Kidney epithelial cell (primary cell): ENCODE measurements at places on chromosomes 16 and 17.

- DNase-seq: no peak
Measured at GRCh38 chr17:52660692-52661091, 502.2 kb upstream of the CA10 start.

DNA sequence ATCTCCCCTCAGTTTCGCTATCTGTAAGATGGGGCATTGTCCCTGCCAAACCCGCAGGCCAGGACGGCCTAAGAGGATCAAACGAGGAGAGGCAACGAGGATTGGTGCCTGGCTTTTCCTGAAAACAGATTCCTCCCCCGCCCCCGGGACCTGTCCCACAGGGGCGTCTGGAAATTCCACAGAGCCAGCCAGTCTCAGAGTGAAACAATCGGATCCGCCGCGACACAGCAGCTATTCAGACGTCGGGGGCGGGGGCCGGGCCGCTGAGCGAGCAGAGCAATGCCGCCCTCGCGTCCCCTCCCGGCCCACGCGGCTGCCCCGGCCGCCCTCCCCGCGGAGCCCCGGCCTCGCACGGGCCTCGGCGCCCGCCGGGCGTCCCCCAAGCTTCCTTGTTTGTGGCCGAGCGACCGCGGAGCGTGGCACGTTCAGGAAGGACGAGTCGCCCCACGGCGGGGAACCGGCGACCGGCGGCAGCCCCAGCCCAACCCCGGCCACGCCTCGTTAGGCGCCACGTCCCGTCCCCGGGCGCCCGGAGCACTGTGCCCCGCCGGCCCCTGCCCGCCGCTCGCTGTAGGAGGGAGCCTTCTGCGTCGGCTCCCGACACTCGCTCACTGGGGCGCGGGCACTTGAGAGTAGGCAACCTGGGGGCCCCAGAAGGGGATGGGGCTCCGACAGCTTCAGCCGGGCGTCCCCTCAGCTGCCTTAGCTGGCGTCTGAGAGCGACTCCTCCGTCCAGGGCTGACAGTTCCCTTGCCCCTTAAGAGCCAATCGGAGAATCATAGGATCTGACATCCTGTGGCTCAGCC, 29.6 kb upstream of the PHOSPHO1 start:
- no peak for DNase-seq

DNA sequence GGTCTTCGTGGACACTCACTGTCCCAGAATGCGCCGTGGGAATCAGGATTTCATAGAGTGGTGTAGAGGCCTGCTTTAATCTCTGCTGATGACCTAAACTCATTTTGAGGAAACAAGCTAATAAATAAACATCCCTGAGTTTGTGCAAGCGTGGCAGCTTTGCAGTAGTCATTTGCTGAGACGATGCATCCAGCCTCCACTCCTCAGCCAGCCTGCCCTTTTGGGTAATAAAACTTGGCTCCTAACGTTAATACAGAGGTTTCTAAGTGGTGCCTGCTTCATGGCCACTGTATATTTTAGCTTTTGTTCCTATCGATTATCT, 1.3 kb downstream of the DGKE start:
- no peak for DNase-seq

- no peak for DNase-seq
Measured at GRCh38 chr16:69669577-69669976, 56.8 kb downstream of the NQO1 start.

- no peak for DNase-seq
Measured at GRCh38 chr17:40031706-40032105, 16.5 kb downstream of the CSF3 start.

DNA sequence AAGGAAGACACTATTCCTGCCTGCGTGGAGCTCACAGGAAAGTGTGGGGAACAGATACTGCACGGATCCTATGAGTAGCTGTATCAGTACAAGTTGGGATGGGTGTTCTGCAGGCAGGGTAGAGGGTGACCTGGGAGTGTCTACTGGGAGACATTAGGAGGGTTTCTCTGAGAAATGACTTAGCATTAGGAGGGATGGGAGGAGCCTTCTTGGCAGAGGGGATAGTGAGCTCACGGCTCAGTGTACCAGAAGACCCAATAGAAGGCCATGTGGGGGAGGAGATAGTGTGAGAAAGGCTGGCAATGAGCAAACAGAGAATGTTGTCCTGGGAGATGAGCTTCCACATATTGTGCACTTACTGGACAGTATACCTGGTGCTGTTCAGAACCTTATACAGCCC, 109.1 kb downstream of the MSI2 start:
- DNase-seq: no peak

DNA sequence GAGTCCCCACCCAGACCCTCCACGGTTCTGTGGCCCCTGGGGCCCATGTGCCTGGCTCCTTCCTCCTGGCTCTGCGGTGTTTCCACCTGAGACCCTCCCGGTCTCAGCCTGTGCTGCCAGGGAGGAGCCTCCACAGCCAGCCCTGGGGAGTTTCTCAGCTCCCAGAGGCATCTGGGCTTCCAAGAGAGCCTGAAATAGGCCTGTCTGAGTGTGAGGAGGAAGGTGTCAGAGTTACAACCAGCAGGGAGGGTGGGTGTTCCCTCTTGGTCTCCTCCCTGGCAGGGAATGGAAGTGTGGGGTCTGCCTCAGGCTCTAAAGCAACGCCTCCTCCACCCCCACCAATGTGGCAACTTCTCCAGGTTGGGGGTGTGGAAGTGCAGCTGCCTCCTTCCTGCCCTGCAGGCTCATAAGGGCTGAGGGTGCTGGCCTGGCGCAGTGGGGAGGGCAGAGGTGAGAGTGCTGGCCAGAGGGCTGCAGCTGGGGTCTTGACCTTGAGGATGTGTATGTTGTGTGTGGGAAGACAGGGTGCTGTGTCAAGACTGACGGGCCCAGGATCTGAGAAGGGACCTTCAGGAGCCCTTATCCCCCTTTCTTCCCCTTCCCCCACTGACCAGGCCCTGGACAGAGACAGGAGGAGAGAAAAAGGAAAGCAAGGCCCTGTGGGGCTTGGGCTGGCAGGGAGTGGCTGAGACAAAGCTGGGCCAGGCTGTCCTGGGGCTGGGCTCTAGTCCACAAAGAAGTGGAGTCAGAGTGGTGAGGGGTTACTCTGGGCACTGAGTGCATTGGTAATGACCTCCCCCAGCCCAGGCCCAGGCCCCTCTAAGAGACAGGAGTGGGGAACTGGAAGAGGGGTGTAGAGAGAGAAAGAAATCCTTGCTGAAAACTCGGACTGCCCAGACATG, 2.4 kb downstream of the CYGB start:
- no peak for DNase-seq

- no peak for DNase-seq
Measured at GRCh38 chr16:73447846-73448245, 399.9 kb upstream of the ZFHX3 start.

DNA sequence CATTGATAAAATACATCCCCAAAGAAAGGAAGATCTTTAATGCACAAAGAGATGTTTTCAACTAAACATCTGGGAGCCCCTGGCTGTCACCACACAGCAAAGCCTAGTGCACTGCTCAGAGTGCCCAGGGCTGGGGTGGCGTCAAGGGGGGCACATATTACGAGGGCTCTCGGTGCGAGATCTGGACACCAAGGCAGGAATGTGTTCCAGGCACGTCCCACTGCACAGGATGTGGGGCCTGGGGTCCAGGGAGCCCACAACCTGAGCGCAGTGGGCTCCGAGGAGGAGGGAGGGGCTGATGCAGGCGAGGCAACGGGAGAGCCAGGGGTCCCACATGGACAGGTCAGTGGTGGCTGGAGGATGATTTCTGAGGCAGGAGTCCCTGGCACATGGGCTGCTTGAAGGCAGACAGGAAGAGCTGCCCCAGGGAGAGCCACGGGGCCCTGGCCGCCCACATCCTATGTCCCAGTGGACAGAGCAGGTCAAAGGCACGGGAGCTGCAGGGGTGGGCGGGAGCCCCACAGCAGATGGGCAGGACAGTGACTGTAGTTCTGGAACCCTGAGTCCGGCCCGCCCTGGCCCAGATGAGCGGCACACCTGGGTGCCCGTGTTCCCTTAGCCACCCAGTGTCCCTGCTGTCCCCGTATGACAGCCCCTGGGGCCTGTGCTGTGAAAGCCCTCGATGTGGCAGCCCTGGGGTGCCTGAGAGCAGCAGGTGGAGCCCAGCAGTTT, 56.4 kb downstream of the ZNF778 start:
- no peak for DNase-seq

DNA sequence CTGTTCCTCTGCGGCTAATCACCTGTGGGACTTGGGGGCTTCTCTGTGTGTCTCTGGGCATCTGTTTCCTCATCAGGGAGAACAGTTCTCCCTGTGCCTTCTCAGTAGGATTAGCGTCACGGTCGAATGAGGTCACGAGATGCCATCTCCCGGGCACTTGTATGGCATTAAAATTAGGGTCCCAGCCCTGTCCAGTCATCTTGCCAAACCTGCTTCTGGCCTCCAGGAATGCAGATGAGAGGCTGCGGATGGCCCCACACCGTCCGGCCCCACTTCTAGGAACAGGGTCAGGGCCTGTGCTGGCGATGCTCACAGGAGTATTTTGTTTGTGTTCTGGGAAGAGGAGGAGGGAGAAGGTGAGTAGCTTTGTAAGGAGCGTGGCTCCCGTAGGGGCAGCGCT, 58.5 kb downstream of the OR1D5 start:
- no peak for DNase-seq
